AML-193 (cell line): ENCODE measurements at places on chromosomes 6 and 20.

GRCh38 chr20:21234324-21234723 lies 68.8 kb upstream of the XRN2 start:
- DNase-seq, result no peak

DNA sequence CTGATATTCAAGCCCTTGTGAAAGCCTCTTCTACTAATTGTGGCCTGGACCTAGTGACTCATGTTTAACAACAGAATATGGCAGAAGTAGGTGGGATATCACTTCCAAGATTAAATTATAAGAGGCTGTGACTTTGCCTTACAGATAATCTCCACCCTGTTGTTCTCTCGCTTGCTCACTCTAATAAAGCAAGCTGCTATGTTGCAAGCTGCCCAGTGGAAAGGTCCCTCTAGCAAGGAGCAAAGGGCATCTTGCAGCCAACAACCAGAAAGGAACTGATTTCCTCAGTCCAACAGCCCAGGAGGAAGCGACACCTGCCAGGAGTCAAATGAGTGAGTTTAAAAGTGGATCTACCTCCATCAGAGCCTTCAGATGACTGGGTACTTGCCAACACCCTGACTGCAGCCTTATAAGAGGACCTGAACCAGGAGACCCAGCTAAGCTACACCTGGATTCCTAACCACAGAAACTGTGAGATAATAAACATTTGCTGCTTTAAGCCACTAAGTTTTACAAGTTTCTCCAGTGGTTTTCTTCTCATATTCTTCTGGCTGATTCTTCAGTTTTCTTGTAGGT lies 112.6 kb downstream of the FRK start:
- DNase-seq, result no peak

GRCh38 chr6:34689742-34690141 lies 6.8 kb downstream of the ILRUN start:
- DNase-seq, result no peak

DNA sequence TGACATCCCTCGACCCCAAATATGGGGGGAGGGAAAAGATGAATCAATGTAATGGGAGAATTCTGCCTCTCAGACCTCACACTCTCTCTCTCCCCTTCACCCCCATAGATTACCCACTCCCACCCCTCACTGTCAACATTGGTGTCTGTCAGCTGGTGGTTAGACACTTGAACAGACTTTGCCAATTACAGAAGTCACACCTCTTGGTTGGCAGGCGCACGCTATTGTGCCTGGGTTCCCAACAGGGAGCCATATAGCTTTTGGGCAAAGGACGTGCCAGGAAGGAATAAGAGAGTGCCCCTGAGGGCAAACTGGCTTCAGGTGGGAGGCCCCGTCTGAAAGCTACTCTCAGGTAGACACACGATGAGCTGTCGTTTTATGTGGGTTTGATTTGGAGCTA lies 54.1 kb upstream of the FYN start:
- DNase-seq, result no peak

GRCh38 chr6:56650191-56650590 lies 7.5 kb upstream of the DST start:
- no peak for DNase-seq

DNA sequence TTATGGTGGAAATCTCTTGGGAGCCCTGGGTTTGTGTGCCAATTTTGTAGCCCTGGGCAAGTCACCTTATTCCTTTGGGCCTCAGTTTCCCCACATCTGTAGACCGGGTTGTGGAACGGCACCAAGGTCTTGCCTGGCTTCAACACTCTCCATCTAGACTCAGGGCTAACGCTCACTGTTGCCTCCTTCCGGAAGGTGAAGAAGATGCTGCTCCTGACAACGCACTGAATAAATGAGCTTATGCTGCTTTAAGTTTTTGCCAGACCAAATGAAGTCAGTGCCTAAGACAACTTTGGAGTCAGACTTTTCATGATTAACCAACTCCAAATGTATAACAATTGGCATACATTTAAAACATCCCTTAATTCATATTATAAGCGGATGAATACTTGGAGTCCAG lies 53.1 kb downstream of the PSMG4 start:
- DNase-seq, result no peak

GRCh38 chr6:73521351-73521985 lies 636 bp upstream of the EEF1A1 start:
- peak; percentile 77 for DNase-seq

- DNase-seq, result no peak
Measured at GRCh38 chr20:37524859-37525708, 2.6 kb downstream of the BLCAP start.

DNA sequence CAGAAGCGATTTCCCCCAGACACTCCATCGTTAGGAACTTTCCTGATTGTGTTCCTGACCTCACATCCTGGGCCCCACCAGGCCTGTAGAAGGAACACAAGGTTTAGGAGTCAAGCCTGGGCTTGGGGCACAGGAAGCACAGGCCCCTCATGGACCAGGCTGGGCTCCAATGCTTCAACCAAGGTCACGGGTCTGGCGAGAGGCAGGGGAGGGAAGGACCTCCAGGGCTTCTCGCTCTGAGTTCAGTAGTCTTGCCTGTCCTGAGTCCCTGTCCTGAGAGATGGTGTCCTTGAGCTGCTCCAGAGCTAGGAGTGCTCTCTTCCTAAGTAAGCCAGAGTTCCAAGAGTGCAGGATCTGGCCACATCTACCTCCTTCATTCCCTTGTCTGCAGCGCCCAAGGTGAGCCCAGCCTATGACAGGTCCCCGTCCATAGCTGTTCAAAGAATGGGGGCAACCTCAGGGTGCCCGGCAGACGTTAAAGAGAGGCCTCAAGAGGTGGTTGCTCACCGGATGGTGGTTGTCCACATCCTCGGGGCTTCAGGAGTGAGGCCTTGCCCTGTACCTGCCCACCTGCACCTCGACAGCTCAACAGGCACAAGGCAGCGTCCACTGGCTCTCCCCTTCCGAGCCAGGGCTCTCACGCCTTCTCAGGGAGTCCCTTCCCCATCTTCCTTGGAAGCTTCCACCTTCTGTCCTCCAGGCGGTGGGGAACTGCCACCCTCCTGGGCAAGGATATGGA lies 1.6 kb upstream of the TUBB1 start:
- DNase-seq, result no peak

DNA sequence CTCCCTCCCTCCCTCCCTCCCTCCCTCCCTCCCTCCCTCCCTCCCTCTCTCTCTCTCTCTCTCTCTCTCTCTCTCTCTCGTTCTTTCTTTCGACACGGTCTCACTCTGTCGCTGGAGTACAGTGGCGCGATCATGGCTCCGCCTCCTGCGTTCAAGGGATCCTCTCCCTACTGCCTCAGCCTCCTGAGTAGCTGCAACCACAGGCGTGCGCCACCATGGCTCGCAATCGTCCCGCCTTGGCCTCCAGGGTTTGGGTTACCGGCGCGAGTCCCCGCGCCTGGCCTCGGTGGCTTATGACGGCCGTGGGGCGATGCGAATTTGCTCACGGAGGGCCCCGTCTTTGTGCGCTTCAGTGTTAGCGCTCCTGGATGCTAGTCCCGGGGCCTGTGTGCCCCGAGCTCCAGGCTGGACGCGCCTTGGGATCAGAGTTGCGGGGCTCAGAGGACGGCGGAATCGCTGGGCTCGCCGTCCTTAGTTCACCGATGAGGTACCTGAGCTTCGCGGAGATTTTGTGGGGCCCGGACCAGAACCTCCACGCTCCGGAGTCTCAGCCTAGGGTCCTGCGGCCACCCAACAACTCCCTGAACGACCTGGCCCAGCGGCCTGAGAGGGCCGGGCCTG lies 45.2 kb downstream of the MCUR1 start:
- DNase-seq, result no peak

DNA sequence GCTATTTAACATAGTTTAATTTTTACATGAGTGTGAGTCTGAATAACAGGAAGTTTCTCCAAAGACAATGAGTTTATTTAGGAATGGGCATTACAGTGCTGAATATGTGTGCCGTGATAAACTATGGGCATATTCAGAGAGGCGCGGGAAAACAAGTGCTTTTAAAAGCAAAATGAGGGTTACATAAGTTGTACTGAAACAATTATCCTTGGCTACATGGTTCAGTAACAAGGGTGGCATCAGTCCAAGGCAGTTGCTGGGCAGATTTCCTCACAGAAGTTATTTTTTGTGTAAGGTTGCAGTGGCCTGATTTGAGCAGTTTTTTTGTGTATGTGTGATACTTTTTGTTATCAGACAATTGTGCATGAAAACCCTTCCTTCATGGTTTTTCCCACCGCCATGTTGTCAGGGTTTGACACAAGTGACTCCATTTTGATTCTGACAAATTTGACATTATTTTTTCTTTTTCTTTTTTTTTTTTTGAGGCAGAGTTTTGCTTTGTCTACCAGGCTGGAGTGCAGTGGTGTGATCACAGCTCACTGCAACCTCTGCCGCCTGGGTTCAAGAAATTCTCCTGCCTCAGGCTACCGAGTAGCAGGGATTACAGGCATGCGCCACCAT lies 22.3 kb upstream of the PXDC1 start:
- DNase-seq, result no peak

- DNase-seq, result no peak
Measured at GRCh38 chr6:48389146-48390043, 278.4 kb upstream of the PTCHD4 start.

- no peak for DNase-seq
Measured at GRCh38 chr6:158168040-158168289, at the start of gene SERAC1. Gene SERAC1 (minus strand): TSS chr6:158168262. CDS start chr6:158158363, 9,899 bp downstream.

DNA sequence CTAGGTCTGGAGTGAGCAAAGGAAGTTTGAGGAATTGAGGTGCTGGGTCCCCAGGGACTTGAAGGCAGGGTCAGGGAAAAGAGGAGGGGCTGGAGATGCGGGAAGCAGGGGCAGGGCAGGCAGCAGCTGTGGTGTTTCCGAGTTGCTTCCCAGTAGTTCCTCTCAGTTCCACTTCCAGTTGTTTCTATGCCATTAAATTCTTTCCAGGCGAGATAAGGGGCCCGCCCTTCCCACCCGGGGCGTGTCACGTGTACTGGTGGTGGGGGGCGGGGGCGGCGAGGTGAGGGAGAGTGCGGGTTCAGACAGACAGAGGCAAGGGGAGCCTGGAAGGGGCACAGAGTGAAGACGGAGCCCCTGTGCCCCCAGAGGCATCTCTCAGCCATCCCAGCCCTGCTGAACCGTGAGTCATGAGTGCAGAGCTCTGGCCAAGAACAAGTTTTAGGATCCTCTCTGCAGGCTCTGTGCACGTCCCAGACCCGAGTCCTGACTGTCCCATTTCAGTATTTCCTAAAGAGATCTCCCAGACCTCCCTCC lies 977 bp downstream of the TNXB start:
- no peak for DNase-seq

- DNase-seq, result no peak
Measured at GRCh38 chr6:169786349-169786748, 34.9 kb downstream of the ERMARD start.

DNA sequence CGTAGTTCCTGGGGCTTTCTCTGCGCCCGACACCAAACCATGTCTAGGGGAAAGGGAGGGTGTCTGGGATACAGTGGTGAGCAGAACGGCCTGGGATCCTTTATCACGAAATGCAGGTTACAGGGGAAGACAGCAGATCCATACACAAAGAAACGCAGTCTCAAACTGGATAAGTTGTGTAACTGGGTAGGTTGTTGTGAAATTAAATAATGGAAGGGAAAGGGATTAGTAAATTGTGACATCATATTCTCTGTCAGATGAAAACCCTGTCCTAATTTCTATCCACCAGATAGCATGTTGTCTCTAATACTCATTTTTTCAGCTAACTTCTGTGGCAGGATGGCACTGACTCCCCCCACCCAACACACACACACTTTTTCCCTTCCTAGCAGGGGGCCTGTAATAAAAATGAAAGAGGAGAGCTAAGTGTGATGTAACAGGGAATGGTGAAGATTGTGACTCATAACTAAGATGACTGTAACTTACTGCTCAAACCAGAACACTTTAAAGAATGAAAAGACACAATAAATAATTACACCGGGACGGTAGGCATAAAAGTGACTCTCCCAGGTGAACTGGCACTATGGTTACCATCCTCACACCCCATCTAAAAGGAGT lies 769 bp upstream of the TRPC4AP start:
- DNase-seq, result peak; percentile 44

GRCh38 chr6:79623106-79623505 lies 8.0 kb upstream of the SH3BGRL2 start:
- DNase-seq, result no peak

GRCh38 chr6:111743862-111744692 lies 129.2 kb downstream of the FYN start:
- DNase-seq, result no peak
